Mesangial cell (primary cell): ENCODE measurements at places on chromosomes 12 and 14. TPM values are rescaled to one million over a fixed set of nuclear protein-coding genes. Genes with fewer than 3 reads are reported as not detected.

The FBLN5 gene
- total RNA-seq, result 5.7 and 12.3 TPM in 2 replicates

The NKX2-1 gene
- not detected in 2 replicates for total RNA-seq

The OTOGL gene
- total RNA-seq, result under 0.01 TPM in 1 of 2 replicates, not detected in the other

The SLC24A4 gene
- total RNA-seq, result not detected in 2 replicates

The CABP1 gene
- total RNA-seq, result 0.16 TPM in 1 of 2 replicates, not detected in the other

The IL23A gene
- 1.1 and 1.5 TPM in 2 replicates for total RNA-seq

The SIX4 gene
- 11.2 and 15.8 TPM in 2 replicates for total RNA-seq

The POTEM gene
- not detected in 2 replicates for total RNA-seq

The KRT71 gene
- not detected in 2 replicates for total RNA-seq

The ABCC9 gene
- total RNA-seq, result 0.33 and 1.9 TPM in 2 replicates

The NELL2 gene
- total RNA-seq, result under 0.01 and 0.49 TPM in 2 replicates

The STYK1 gene
- 0.25 and 1.3 TPM in 2 replicates for total RNA-seq

The CSRP2 gene
- 12.7 and 44.8 TPM in 2 replicates for total RNA-seq

The C14orf132 gene
- total RNA-seq, result 2.1 and 5.7 TPM in 2 replicates

The CCDC197 gene
- not detected in 2 replicates for total RNA-seq

The RFX4 gene
- total RNA-seq, result not detected in 2 replicates

The SLC35F4 gene
- total RNA-seq, result not detected in 2 replicates

The AMHR2 gene
- not detected in 2 replicates for total RNA-seq

The MMP19 gene
- total RNA-seq, result 0.98 and 3.7 TPM in 2 replicates

The VASH1 gene
- 3.7 and 20.4 TPM in 2 replicates for total RNA-seq

The RIPK3 gene
- total RNA-seq, result 1.1 and 1.8 TPM in 2 replicates

The SH2B3 gene
- total RNA-seq, result 32.1 and 48.2 TPM in 2 replicates

The C1S gene
- total RNA-seq, result 0.49 and 6.1 TPM in 2 replicates

The METTL3 gene
- total RNA-seq, result 22.4 and 51.7 TPM in 2 replicates

The IFNG-AS1 gene
- not detected in 2 replicates for total RNA-seq

The DTX3 gene
- 13.0 and 40.6 TPM in 2 replicates for total RNA-seq

The OR9K2 gene
- not detected in 2 replicates for total RNA-seq

The ASB8 gene
- total RNA-seq, result 15.5 and 16.5 TPM in 2 replicates

The APOF gene
- total RNA-seq, result not detected in 2 replicates

The LLPH gene
- total RNA-seq, result 2.4 and 6.2 TPM in 2 replicates

The RAN gene
- 195 and 524 TPM in 2 replicates for total RNA-seq

The FAM222A gene
- total RNA-seq, result 0.49 and 1.3 TPM in 2 replicates

The GZMB gene
- not detected in 2 replicates for total RNA-seq

The COX8C gene
- total RNA-seq, result not detected in 2 replicates

The CCDC92 gene
- total RNA-seq, result 17.9 and 25.4 TPM in 2 replicates

The PTPN11 gene
- 35.6 and 52.3 TPM in 2 replicates for total RNA-seq

The RNASE1 gene
- not detected in 2 replicates for total RNA-seq

The NYNRIN gene
- total RNA-seq, result 6.7 and 22.6 TPM in 2 replicates

The PCK2 gene
- total RNA-seq, result 65.0 and 80.9 TPM in 2 replicates

The TMTC3 gene
- 13.1 and 18.1 TPM in 2 replicates for total RNA-seq

The ZNF605 gene
- total RNA-seq, result 3.7 and 5.1 TPM in 2 replicates

The CACNA2D4 gene
- 1.6 and 3.7 TPM in 2 replicates for total RNA-seq

The TOMM20L gene
- total RNA-seq, result not detected in 2 replicates

The RAB2B gene
- total RNA-seq, result 16.3 and 21.8 TPM in 2 replicates

The CALM1 gene
- 147 and 295 TPM in 2 replicates for total RNA-seq

The ZNF385A gene
- 5.9 and 11.5 TPM in 2 replicates for total RNA-seq

The PRIMA1 gene
- total RNA-seq, result not detected in 2 replicates

The KLHL33 gene
- 0.25 TPM in 1 of 2 replicates, not detected in the other for total RNA-seq

The RTL1 gene
- total RNA-seq, result under 0.01 and 0.16 TPM in 2 replicates

The RNF41 gene
- 53.6 and 72.0 TPM in 2 replicates for total RNA-seq

The PKP2 gene
- total RNA-seq, result 7.7 and 18.0 TPM in 2 replicates
